ENCODE measurements at places on chromosomes 7 and 10.

GRCh38 chr7:52473756-52474155 is 561.7 kb upstream of the POM121L12 start:
- no peak overlapping the region for H3K4me3 ChIP-seq
- DNase-seq, result no peak
- no peaks in the 10 kb centered on the region for H3K36me3 ChIP-seq
- H3K4me1 ChIP-seq, result no peaks in the 10 kb centered on the region

DNA sequence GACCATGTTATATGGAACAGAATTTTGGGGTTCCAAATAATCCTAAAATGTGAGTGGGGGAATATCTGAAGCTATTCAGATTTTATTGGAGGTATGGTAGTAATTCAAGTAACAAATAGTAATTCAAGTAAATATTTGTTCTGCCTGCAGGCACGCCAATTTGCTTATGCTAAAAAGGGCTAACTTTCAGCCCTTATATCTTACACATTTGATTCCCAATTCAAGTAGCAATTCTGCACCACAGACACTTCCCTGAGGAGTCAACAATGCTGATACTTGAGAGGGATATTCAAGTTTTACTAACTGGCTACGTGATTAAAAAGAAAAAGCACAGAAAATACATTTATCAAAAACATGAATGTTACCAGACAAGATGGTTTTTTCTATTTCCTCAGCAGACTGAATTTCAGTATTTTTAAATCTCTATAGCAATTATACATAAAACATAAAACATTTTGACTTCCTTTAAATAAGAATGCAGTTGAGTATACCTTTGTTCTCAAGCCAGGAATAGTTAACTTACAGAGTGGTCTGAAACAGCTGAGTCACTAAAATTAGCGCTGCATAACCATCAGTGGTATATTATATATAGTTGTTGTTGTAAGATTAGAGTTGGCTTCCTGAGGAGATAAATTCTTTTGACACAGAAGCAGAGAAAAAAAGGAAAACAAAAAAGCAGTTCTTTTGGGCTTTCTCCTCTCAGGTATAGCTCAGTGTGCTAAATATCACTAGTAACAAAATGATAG is 33.9 kb downstream of the MTPN start:
- H3K4me3 ChIP-seq, result no peak overlapping the region
- DNase-seq, result no peak

- no peak for DNase-seq
- H3K27me3 ChIP-seq, result no peaks in the 10 kb centered on the region
- H3K4me3 ChIP-seq, result no peak overlapping the region
- H3K27ac ChIP-seq, result no peak overlapping the region
- peaks cover 3% of the 10 kb centered on the region for H3K36me3 ChIP-seq
Measured at GRCh38 chr10:63596924-63597323, 75.7 kb downstream of the REEP3 start.

DNA sequence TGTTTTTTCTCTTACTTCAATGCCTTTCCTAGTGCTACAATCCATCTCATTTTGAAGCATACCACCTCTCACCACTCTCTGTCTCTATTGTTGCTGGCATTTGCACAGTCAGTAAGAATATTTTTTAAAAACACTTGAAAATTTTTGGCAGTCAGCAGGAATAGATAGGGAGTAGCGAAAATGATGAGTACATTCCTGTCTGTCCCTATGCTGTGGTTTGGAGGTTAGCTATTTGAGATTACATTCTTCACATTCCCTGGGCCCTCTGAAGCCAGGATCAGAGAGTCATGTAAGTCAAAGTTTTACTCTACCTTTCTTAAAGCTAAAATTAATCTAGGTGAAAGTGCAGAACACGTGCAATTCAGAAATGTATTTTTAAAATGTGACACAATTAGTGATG is 53.0 kb upstream of the MAGI2 start:
- H3K4me1 ChIP-seq, result no peaks in the 10 kb centered on the region
- no peak for DNase-seq
- H3K36me3 ChIP-seq, result no peaks in the 10 kb centered on the region
- no peak overlapping the region for H3K27ac ChIP-seq

- H3K27ac ChIP-seq, result no peak overlapping the region
- no peak for DNase-seq
- no peak overlapping the region for H3K4me3 ChIP-seq
Measured at GRCh38 chr7:112308974-112309373, 102.5 kb downstream of the ZNF277 start.

- no peak overlapping the region for H3K4me3 ChIP-seq
- H3K4me1 ChIP-seq, result no peaks in the 10 kb centered on the region
- no peaks in the 10 kb centered on the region for H3K36me3 ChIP-seq
- no peaks in the 10 kb centered on the region for H3K27me3 ChIP-seq
- no peak overlapping the region for H3K27ac ChIP-seq
Measured at GRCh38 chr7:78638364-78638763, 815.1 kb downstream of the MAGI2 start.

DNA sequence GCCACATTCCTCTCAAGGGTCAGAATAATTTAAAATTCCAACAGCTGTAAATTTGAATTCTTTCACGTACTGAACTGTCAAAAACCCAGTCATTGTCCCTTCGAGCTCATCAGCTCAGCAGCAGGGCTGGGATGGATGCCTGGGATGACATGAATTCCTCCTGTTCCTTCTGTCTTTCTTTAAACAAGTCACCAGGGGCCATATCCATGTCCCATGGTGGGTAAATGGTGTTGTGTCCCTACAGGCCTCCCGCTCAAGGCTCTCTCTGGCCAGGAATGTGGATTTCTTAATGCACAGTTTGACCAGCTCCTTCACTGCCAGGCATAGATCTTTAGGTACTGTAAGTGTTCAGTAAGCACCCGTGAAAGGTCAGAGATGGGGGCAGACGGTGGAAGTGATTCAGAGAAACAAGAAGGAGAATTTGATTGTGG is 13.8 kb upstream of the TECPR1 start:
- no peak overlapping the region for H3K4me3 ChIP-seq
- DNase-seq, result no peak
- no peaks in the 10 kb centered on the region for H3K27me3 ChIP-seq
- peaks cover 6% of the 10 kb centered on the region for H3K36me3 ChIP-seq
- H3K27ac ChIP-seq, result no peak overlapping the region

DNA sequence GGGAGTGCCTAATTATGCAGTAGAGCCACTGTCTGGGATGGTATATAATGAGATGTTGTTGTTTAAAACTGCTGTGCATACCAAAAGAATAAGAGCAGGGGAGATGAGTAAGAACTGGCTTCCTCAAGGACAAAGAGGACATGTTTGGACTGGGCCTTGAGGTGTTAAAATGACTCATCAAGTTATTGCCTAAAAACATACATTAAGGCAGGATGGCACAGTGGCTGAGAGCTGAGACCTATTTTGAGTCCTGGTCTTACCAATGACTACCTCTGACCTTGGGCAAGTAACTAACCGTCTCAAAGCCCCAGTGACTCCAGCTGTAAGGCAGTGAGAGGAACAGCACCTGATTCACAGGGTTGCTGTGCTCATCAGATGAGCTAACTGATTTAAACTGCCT is 71.1 kb downstream of the CFAP58 start:
- H3K4me3 ChIP-seq, result no peak overlapping the region
- DNase-seq, result no peak
- no peaks in the 10 kb centered on the region for H3K27me3 ChIP-seq
- no peaks in the 10 kb centered on the region for H3K36me3 ChIP-seq
- no peaks in the 10 kb centered on the region for H3K4me1 ChIP-seq

All from CD8-positive, alpha-beta memory T cell (primary cell).